CD4-positive, alpha-beta T cell (primary cell): ENCODE measurements at places on chromosomes 6 and 20.

DNA sequence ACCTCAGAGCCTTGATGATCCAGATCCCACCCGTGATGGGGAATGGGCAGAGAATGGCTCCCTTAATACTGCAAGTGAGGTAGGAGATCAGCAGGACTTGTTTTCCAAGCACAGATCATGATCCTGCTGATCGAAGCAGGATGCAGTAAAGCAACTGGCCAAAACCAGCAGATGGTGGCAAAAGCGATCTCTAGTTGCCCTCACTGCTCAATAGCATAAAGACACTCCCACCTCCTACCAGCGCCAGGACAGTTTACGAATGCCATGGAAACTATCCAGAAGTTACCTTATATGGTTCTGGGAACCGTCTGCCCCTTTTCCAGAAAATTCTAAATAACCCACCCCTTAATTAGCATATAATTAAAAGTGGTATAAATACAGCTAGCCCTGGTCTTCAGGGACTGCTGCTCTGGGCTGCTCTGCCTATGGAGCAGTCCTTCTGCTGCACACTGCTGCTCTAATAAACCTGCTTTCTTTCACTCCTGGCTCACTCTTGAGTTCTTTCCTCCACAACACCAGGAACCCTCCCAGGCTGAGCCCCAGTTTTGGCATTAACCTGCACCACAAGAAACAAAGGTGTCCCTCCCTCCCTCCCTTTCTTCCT, 415.8 kb downstream of the PREX1 start:
- DNase-seq: no peak

DNA sequence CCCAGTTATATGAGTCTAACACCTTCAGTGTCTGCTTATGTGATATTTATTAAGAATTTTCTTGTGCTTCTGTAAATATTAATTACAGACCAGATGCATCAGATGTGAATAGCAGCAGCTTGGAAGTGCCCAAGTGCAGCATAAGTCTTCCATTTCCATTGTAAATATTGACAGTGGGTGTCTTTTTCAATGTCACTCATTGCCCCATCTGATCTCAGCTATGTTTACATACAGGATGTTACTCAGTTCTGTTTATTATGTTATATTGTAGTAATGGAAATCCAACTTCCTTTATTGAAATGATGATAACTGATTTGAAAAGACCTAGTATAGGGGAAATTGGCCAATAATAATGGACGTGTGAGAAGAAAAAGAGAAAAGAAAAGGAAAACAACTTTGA, 296.7 kb downstream of the SAMD5 start:
- DNase-seq: no peak

DNA sequence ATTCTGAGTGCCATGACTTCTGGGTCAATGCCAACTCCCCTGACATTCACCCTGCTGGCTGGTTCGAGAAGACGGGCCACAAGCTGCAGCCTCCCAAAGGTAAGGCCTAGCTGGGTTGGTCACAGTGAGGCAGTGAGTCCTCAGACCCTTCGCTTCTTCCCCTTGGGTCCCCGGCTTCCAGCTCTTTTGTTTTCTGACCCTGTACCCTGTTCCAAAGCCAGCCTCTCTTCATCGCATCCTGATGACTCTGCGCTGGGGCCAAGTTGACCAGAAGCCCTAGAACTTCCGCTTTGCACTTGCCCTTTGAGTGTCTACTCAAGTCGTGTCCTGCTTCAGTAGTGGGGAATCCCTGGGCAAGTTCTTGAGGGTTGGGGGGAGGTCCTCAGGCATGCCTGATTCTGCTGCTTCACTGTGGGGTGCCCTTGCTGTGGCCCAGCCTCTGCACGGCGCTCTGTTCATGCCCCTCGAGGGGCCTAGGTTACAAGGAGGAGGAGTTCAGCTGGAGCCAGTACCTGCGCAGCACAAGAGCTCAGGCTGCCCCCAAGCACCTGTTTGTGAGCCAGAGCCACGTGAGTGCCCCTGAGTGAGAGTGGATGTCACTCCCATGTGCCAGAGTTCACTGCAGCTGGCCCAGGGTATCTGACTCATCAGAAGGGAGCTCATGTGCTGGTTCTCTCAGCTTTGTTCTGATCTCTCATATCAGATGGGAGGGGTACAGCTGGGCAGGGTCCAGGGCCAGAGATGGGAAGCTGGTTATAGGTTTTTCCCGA, 23.0 kb downstream of the L3MBTL1 start:
- no peak for DNase-seq

DNA sequence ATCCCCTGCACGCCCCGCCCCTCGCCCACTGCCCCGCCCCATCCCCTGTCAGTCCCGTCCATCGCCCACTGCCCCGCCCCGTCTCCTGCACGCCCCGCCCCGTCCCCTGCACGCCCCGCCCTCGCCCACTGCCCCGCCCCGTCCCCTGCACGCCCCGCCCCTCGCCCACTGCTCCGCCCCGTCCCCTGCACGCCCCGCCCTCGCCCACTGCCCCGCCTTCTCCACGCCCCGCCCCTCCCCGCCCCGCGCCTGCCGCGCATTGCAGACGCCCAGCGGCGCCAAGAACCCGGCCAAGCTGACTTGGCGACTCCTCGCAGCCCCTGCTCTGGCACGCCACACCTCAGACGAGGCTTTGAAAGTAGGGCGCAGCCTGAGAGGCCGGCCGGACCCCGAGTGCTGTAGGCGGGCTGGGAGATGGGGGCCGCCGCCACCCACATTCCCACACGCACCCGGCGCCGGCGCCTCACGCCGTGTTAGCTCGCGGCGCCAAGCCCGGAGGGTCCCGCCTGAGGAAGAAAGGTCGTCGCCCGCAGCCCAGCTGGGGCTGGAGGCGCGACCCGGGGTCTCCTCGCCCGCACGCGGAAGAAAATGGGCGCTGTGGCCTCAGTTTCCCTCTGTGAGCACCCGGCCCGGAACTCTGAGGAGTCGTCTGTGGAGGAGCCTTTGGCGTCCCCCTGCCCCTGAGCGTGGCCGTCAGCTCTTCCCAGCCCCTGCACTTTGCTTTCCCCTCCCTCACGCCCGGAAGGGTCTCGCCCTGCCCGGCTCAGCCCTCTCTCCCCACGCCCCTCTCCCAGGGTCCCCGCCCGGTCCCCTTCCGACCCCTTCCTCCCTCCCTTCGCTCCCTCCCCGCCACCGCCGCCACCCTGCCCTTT, at the start of gene RAD21L1:
RAD21L1 (plus strand) TSS at position 262 of the 872 bp plus-strand sequence. CDS start 2,410 bp downstream, outside the sequence.
- DNase-seq: peak; percentile 86

GRCh38 chr20:50865591-50865990, 65.6 kb downstream of the ADNP start:
- DNase-seq: no peak

DNA sequence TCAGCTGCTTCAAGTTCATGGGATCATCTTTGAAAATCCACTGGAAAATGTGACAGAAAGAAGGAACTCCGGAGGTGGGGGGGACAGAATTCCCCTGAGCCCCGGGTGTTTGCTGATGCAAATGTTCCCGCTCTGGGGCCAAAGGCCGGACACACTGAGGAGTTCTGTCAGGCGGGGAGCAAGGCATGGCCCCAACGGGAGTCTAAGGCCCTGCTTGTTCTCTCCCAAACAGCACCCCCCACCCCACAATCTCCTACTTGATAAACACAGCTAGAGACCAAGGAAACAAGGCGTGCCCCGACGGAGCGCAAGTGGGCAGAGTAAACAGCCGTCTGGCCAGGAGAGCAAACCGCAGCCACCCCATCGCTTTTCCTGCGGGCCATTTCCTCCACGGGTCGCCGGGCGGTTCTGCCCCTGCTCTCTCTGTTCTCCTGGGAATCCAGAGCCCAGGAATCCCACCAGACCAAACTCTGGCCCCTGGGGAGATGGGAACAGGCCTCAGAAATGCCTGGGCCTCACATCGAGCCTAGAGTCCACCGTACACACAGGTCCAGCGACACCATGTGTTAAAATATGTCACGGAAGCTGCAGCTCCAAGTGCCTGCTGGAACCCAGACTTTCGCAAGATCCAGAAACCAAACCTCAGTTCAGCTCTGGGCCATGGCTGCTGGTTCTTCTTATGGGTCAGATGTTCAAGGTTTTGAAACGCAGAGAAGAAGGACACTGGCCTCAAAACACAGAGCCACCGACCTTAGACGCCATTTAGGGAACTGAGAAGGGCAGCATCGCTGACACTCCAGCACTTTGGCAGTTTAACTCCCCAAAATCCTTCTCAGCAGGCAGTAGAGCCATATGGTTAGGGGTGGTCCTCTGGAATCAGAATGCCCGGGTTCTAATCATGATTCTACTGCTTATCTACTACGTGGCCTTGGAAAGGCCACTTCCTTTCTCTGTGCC, 104.2 kb downstream of the PREX1 start:
- DNase-seq: no peak

- DNase-seq: no peak
These were observed 12.4 kb downstream of the KIF3B start for GRCh38 chr20:32289661-32290431.

GRCh38 chr6:106976270-106976669, 1.7 kb upstream of the CD24 start:
- DNase-seq: no peak

DNA sequence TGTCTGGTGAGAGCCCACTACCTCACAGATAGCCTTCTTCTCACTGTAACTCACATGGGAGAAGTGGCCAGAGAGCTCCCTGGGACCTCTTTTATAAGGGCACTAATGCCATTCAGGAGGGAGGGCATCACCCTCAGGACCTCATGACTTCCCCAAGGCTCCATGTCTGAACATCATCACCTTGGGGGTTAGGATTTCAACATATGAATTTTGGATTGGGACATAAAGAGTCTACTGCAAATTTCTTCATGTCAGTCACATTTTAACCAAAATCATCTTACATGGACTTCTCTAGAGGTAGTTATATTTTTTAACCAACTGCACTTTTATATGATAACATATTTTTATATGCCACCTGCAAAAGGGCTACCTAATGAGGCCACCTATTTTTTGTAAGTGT, 324.7 kb downstream of the PLCB1 start:
- no peak for DNase-seq
